ENCODE measurements at places on chromosomes 6 and 20.

DNA sequence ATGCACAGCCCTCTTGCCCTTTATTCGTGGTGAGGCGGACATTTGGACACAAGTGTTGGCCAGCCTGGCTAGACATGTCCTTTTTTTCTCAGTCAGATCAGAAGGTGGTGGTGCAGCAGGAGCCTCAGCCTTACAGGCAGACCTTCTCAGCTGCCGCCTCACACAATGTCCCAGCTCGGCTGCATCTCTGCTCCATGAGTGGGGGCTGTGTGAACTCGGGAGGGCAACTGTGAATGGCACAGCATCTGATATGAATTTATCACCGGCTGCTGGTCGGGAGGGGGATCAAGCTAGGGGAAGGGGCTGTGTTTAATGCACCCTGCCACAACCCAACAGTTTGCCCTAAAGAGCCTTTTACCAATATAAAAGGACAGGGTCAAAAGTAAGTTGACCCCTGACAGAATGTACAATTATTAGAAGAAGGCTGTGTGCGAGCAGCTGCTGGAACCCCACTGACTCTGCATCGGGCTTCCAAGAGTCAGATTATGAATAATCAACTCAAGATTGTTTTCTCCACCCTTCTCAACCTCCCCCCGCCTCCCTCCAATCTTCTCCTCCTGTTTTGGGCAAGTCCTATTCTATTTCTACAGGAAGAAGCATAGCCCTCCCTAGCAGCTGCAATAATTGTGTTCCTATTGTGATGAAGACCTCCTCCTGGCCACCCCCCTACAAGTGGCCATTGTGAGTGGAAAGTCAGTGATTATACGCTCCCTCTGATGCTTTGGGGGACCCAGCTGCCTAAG, 245.2 kb downstream of the PKHD1 start:
- no peak for DNase-seq

GRCh38 chr6:53054532-53054931, 10.7 kb upstream of the FBXO9 start:
- DNase-seq: no peak

DNA sequence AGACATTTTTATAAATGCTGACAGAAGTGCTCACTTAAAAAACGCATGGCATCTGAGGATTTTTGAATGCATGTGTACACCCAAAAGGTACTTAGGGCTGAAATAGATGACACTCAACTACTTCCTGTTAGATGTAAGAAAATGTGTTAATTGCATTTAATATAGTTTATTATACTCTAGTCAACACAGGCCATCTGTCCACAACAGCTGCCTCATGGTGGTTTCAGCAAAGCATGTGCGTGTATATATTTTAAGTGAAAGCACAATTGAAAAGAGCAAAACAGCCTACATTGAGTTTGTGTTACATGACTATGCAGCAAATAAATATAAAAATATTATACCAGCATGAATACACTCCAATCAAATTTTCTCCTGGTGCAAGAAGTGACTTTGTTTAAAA, 1233.0 kb upstream of the EYS start:
- DNase-seq: no peak

- no peak for DNase-seq
These were observed 531.1 kb upstream of the CITED2 start for GRCh38 chr6:139905404-139906052.

DNA sequence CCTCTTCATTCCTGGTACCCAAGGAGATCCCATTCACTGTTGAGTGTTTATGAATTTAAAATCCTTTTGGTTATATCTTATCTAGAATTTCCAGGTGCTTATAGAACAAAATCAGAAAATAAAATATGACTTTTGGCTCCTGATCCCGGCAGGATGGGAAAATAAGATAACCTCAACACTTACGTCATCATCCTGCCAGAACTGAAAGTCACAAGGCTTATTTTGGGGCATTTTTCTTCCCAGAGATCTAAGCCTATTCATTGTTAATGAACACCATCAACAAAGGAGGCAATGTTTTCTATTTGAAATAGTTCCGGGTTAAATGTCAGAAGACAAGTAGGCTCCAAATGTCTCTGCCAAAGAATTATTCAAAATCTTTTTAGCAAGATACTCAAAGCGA, 580.6 kb downstream of the TFAP2A start:
- DNase-seq: no peak

DNA sequence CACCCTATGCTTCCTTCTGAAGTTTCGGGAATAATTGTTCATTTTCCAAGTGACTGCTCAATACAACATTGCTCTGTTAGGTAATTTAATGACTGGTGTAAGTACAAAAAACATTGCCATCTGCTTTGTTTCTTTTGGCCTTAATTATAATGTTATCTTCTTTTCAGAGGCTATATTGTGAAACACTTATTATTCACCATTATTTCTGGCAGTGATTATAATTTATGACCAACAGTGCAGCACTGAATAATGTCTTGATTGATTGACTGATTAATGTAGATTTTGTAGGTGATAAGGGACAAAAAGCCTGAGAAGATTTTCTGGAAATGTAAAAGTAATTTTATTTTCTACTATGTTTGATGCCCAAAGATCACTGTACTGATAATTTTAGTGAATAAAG, 377.7 kb downstream of the PLCB1 start:
- DNase-seq: no peak

- no peak for DNase-seq
These were observed 58.0 kb upstream of the SALL4 start for GRCh38 chr20:51860111-51860882.

DNA sequence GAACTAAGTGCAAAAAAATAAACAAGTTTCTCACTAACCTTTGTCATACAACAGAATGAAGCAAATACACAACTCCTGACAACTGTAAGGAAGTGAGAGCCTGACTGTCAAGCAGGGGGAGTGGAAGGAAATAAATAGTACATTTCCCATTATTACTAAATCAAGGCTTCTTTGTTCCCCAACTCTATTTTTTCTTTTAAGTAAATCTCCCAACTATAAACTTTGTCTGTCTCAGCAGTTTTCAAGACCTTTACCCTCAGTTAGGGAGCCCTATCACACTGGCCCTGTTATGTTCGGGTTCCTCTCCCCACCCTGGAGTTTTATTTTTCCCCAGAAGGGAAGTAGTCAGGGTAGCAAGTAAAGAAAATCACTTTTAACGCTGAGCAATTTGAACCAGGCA, 24.1 kb upstream of the IPCEF1 start:
- no peak for DNase-seq

- no peak for DNase-seq
These were observed 18.3 kb downstream of the MRPS18A start for GRCh38 chr6:43669050-43669921.

- no peak for DNase-seq
These were observed 58.7 kb upstream of the PCSK2 start for GRCh38 chr20:17168026-17168612.

DNA sequence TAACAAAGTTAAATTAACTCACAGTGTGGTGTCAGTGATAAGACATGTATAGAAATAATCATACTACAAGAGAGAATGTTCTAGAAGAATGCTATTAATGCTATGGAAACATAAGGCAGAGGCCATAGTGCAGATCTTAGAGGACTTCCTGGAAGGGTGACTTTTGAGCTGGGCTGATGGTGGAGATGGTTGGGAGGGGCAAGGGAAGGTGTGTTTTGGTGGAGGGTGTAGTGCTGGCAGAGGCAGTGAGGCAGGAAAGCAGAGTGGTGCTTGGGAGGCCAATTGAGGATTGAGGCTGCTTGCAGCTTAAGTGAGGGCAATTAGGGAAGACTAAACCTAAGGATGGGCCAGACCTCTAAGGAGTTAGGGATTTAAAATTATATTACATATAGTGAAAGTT, 58.5 kb upstream of the FNDC1 start:
- no peak for DNase-seq

- DNase-seq: no peak
These were observed 15.8 kb upstream of the FAM8A1 start for GRCh38 chr6:17584241-17584803.

DNA sequence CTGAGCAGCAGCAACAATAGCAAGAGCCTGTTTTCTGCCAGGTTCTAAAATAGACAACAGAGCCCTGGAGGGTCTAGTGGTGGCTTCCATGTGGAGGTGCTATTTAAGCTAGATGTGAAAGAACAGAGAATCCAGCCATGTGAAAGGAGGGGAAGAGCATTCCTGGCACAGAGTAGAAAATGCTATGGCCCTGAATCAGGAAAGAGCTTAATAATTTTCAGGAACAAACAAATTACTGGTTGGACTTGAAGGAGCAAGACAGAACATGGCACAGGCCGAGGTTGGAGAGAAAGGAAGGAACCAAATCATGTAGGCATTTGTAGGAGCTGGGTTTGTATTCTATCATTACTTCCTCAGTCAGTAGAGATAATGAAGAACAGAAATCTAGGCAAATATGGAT, 98.3 kb downstream of the AIG1 start:
- DNase-seq: no peak

- DNase-seq: no peak
These were observed 648.0 kb upstream of the GJE1 start for GRCh38 chr6:141484711-141485110.

GRCh38 chr6:118468682-118469465, 79.2 kb upstream of the PLN start:
- DNase-seq: no peak

GRCh38 chr20:17379651-17380050, 151.5 kb downstream of the BFSP1 start:
- no peak for DNase-seq

DNA sequence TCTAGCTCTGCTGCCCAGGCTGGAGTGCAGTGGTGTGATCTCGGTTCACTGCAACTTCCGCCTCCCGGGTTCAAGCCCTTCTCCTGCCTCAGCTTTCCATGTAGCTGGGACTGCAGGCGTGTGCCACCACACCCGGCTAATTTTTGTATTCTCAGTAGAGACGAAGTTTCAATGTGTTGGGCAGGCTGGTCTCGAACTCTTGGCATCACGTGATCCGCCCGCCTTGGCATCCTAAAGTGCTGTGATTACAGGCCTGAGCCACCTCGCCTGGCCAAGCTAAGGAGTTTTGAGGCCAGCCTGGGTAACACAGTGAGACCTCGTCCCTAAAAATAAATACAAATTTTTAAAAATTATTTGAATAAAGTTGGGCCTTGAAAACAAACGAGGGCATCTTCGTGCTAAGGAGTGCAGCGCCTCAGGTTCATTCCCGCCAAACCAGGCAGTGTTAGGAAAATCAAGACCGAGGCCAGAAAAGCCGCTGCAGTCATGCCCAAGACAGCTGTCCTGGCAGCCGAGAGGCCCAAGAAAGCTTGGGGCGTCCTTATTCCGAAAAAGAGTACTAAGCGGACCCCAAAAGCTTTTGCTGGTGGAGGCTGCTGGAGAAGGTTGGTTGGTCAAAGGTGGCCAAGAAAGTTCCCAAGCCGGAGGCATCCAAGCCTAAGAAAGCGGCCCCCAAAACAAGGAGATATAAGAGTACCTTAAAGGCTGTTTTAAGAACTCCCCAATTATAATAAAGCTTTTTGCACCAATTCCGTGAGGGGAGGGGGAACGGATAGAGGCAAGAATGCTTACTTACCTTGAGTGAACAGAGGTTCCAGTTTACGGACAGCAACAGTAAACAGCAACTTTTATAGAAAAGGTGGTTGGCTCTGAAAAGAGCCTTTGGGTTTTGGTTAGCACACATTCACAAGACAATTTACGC, 109.0 kb downstream of the HFE start:
- DNase-seq: no peak

DNA sequence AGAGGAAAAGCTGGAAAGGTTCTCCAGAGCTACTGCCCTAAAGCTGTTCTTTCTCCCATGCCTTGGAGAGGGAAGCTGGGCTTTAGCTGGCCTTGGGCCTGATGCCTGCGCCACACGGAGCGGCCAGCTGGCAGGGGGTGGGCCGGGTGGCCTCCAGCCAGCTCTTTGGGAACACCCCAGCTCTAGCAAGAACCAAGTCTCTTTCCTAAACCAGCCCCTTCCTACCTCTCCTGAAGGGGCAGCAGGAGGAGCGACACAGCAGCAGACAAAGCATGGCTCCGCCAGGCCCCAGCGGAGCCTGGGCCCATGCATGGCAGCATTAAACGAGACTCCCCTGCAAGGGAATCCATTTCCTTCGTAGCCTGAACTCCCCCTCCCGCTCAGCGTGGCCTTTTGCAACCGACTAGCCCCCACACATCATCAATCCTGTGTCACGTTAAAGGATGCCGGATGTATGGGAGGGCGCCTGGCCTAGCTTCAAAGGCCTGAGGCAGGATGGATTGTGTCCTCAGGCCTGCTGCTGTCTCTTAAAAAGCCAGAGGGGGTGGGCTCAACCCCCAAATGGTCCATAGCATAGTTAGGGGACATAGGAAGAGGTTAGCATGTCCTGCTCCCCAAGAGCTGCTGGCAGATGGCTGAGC, 14.0 kb downstream of the MRPS18A start:
- DNase-seq: no peak

GRCh38 chr20:49147296-49147695, 40.8 kb downstream of the STAU1 start:
- DNase-seq: no peak

- DNase-seq: no peak
These were observed 41.7 kb upstream of the PIM1 start for GRCh38 chr6:37127961-37128862.

DNA sequence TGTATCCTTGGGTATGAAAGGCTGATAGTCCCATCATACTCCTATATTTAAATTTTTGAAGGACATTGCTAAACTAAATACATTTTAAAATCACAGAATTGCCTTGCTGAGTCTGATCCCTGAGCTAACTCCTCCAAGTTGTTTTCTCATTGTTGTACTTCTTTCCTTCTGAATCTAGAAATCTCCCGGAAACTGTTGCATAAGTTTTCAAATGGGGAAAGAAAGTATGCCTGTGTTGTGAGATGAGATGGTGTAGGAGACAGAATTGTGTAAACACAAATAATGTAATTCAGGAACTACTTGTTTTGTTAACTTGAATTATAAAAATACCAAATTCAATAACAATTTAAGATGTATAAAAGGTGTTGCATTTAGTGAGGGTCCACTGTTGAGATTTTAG, 7.3 kb downstream of the PNRC1 start:
- no peak for DNase-seq

DNA sequence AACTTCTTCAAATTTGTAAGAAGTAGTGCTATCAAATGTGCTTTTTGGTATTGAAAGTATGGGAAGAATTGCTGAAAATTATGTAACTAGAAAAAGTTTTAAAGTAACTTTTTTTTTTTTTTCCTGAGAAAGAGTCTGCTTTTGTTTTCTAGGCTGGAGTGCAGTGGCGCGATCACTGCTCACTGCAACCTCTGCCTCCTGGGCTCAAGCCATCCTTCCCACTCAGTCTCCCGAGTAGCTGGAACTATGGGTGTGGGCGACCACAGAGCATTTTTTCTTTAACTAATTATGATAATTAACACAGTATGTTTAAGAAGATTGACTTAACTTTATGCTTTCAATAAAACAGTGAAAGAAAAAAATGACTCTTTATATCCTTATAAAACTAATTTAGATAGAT, 38.4 kb downstream of the BMP5 start:
- no peak for DNase-seq

GRCh38 chr6:121932076-121932991, 467.1 kb upstream of the HSF2 start:
- no peak for DNase-seq

GRCh38 chr20:64082126-64082731, 2.0 kb downstream of the LKAAEAR1 start:
- DNase-seq: no peak

DNA sequence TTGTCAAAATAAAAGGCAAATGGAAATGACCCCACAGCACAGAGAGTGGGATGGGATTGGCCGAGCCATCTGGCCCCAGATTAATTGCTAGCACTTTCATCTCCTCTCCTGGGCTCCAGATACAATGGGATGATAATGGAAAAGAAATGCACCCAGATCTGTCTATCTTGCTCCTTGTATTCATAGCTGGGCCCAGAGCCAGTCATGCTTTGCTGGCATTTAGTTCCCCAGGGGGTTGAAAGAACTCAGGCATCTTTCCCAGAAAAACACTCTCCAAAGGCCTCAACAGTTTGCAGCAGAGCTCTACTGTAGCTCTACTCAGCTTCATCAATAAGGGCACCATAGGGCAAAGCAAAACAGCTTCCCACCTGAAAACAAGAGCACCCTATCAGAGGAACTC, 116.0 kb upstream of the FOXA2 start:
- no peak for DNase-seq
